ENCODE measurements at places on chromosomes 1 and 21. TPM values are rescaled to one million over a fixed set of nuclear protein-coding genes. Genes with fewer than 3 reads are reported as not detected.

DNA sequence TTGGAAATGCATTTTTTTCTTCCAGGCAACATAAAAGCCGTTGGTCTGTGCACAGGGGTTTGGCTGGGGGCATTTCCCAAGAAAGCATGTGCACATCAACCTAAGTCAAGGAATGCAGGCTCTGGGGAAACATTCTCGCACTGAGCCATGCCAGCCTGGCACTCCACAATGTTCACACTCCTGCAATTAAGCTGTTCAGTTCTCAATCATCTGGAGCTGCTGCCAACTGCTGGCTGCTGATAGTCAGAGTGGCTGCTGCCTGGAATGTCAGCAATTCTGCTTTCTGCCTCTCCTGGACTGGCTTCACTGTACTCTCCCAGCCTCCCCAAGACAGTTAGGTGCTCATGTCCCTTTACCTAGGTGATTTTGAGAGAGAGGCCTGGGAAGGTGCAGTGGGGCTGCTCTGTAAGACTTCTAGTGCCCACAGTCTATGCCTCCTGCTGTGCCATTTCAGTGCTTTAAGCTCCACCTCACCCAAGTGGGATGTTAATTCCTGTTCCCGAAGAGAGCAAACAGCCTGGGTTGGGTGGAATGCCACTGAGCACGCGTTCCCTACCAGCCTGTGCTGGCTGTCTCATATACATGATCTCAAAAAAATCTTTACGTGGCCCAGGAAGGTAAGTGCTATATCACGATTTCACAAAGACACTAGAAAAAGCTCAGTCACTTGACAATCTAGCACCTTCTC, 131.7 kb downstream of the BRINP2 start:
- DNase-seq = no peak

ARHGAP29 gene
- 67.1 TPM for total RNA-seq

GRCh38 chr1:43850591-43851233, 82.9 kb upstream of the ARTN start:
- DNase-seq = no peak

- DNase-seq = no peak
These were observed 197.8 kb upstream of the GALNT2 start for GRCh38 chr1:229869240-229869639.

DNA sequence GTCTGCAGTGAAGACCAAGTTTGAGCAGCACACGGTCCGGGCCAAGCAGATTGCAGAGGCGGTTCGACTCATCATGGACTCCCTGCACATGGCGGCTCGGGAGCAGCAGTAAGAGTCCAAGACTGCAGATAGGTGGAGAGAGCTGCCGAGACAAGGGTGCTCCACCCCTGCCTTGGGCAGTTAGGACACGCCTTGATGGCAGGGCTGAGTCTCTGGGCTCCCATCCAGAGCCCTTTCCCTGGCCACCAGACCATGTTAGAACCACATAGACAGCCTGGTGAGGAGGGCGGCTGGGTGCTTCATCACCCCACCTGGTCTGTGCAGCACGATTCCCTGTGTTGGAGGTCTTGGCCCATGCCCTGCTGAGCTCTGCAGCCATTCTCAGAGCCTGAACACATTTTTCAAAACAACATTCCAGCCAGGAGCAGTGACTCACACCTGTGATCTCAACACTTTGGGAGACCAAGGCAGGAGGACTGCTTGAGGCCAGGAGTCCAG, 17.3 kb upstream of the MIIP start:
- no peak for DNase-seq

GRCh38 chr1:187878883-187879282, 1050.1 kb downstream of the PLA2G4A start:
- no peak for DNase-seq

IFI44 gene
- 14.5 TPM for total RNA-seq

DNA sequence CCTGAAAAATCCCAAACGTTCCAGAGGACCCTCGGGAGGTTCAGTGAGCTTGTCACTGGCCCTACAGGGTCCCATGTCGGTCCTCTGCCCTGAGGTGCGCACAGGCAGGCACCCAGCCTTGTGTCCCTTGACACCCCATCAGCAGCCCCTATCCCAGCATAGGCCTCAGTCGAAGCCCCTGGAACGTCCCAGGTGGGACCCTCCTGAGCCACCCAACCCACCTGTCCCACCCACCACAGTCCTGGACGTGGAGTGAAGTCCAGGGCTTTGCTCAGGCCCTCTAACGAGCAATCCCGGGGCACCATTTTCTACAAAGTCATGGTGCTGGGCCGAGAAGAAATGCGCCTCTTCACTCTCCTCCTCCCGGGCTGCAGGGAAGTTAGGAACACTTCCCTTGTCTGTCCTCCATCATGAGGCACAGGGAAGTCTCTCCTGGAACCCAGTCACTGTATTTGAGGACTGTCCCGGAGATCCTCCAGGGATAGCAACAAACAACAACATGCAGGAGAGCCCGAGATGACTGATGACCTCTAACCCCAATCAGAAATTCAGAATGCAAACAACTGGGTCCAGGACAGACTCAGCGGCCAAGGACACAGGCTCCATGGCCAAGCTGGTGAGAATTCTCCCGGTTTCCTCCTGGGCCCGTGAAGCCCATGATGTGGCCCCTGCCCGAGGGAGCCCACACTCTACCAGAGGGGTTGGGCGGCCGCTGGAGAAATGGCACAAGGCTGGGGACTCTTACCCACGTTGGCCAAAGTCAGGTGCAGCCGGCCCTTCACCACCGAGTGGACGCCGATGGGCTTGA, 105.5 kb downstream of the NPHP4 start:
- no peak for DNase-seq

DNA sequence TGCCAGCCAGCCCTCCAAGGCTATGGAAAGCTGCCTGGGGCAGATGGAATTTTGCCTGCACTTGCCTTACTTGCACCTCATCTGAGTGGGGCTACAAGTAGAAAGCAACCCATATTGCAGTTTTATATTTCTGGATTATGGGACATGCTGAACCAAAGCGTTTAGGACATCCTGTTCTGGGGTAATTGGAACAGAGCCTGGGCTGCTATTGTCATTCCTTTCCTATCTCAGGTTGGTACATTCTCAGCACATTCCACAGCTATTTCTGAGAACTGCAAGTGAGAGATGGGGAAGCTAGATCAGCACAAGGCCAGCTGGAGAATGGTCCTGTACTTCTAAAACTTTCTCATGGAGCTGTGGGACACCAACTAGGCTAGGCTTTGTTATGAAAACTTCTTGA, 713.8 kb downstream of the KCNT2 start:
- no peak for DNase-seq

GRCh38 chr21:36481639-36482038, 1.7 kb upstream of the CLDN14 start:
- no peak for DNase-seq

GRCh38 chr1:7404046-7404742, 366.9 kb upstream of the VAMP3 start:
- DNase-seq = no peak

FNDC5 gene
- total RNA-seq = 25.4 TPM

- no peak for DNase-seq
These were observed 862.0 kb upstream of the NEGR1 start for GRCh38 chr1:73144311-73144710.

RPE65 gene
- total RNA-seq = 0.10 TPM

ADAMTS5 gene
- 18.2 TPM for total RNA-seq

GRCh38 chr21:32253215-32253641, 25.6 kb downstream of the MIS18A start:
- no peak for DNase-seq

- no peak for DNase-seq
These were observed 39.1 kb downstream of the RPS6KC1 start for GRCh38 chr1:213089924-213090677.

- no peak for DNase-seq
These were observed 16.4 kb upstream of the SEMA4A start for GRCh38 chr1:156136970-156137483.

DNA sequence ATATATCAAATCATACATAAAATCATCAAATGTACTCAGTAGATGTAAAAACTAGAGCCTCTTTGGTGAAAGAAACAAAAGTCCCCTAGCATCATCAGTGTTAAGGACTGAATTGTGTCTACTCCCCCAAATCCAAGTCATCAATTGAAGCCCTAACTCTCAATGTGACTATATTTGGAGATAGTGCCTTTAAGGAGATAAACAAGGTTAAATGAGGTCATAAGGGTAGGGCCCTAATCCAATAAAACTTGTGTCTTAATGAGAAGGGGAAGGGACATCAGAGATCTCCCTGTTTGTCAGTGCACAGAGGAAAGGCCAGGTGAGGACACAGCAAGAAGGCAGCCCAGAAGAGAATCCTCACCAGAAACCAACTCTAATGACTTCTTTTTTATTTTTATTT, 33.5 kb downstream of the USP24 start:
- DNase-seq = no peak

- no peak for DNase-seq
These were observed 16.1 kb downstream of the DIPK1A start for GRCh38 chr1:92944901-92945747.

MSH4 gene
- 0.39 TPM for total RNA-seq

TMEM61 gene
- total RNA-seq = 0.30 TPM

GRCh38 chr1:52925571-52926005, 1.5 kb upstream of the SCP2 start:
- no peak for DNase-seq

GRCh38 chr1:210584439-210585113, 255.9 kb downstream of the HHAT start:
- DNase-seq = peak; percentile 79

APCS gene
- total RNA-seq = not detected

DNA sequence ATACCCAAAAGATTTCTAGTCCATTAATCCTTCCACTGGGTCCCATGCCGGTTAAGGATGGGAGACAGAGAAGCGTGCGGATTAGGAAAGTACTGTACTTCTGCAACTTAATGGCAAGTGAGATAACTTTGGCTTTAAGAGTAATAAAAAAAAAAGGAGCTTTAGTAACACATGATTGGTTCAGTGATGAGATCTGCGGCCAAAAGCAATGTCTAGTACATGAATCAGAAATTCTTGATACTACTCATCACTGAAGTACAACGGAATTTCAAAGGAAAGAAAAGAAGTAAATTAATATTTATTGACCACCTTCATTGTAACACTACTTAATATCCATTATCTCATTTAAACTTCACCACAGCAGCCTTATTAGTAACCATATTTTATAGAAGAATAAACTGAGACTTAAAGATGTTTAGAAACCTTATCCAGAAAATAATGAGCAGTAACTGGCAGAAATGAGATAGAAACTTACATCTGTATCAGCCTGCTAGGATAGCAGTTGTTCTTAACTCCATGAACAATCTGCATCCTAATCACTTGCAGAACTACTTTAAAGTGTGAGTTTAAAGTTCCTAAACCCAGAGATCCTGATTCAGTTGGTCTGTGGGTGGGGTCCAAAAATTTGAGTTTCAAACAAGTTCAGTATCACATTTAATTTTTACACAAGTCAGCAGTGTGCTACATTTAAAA, 14.1 kb upstream of the NUF2 start:
- no peak for DNase-seq

PADI4 gene
- 10.4 TPM for total RNA-seq
